Hematopoietic multipotent progenitor cell treated with erythropoietin and hydrocortisone succinate and interleukin-3 and kit ligand, for 8 days (in vitro differentiated cells): ENCODE measurements at places on chromosomes 1 and 21.

- peak; percentile 10 for DNase-seq
Observed at GRCh38 chr1:36089393-36090121, 865 bp downstream of the ADPRS start.

DNA sequence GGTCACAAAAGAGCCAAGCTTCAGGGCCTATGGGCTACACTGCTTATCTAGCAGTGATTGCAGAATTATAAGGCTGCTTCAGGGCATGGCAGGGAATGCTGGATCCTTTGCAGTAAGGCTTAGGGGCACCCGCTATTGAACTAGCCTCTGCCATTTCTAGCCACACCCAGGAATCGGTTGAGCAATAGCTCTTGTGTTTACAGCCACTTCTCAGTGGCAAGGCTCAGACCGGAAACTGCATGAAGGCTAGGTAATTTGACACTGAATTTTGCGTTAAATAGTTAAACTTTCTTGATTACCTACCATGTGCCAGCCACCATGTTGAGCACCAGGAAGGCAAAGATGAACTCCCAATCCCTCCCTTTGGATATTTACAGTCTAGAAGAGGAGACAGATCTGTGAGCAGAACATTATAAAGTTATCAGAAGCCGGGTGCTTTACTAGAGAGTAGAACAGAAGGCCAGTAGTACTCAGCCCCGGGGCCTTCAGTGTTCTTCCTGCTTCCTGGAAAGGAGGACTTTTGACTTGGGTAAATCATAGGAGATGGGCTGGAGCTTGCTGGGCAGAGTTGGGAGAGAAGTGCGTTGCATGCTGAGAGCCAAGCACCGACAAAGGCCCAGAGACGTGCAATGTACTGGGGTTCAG is 98.6 kb upstream of the LPGAT1 start:
- DNase-seq: peak; percentile 10

DNA sequence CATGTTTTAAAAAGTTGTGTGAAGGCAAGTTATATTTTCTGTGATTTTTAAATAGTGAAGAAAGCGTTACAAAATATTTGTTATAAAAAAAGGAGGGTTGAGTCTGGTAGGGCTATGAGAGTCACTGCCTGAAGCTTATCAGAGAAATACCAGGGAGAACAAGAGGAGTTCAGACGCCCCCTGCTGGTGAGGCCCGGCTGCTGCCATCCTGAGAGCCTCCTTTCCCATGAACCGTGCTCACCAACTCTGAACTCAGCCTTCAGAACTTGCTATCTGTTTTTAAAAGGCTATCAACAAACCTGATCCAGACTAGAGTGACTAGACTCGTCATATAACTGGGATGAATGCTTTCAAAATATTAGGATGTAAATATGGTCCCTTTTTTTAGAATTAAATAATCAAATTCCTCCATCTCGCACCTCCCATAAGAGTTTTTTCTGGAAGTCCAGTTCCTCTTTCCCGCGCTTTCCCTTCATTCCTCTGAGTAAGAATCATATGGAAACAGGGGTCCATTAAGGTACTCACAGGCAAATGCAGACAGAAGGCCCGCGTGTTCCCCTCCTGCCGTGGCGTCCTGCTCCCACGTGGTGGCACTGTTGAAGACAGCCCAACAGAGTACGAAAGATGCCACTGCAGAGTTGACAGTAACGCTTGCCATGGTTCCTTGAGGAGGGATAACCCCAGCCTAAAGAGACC is 26.2 kb upstream of the SPATA6 start:
- peak; percentile 81 for DNase-seq

DNA sequence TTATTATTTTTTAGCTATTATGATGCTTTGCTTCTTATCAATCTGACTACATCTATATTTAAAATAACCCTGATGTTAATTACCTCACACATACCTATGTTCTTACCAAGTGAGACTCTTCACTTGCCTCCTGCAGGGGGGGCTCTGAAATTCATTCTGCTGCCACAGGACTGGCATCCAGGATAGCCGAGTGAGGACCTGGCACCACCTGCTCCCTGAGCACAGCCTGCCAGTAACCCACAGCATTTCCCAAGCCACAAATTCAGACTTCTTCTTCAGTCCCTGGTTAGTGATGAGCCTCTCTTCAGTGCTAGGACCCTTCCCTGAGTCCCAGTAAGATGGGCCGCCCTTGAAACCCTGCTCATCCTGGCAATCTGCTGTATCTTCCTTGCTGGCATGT is 296.5 kb upstream of the PLXNA2 start:
- DNase-seq: no peak

DNA sequence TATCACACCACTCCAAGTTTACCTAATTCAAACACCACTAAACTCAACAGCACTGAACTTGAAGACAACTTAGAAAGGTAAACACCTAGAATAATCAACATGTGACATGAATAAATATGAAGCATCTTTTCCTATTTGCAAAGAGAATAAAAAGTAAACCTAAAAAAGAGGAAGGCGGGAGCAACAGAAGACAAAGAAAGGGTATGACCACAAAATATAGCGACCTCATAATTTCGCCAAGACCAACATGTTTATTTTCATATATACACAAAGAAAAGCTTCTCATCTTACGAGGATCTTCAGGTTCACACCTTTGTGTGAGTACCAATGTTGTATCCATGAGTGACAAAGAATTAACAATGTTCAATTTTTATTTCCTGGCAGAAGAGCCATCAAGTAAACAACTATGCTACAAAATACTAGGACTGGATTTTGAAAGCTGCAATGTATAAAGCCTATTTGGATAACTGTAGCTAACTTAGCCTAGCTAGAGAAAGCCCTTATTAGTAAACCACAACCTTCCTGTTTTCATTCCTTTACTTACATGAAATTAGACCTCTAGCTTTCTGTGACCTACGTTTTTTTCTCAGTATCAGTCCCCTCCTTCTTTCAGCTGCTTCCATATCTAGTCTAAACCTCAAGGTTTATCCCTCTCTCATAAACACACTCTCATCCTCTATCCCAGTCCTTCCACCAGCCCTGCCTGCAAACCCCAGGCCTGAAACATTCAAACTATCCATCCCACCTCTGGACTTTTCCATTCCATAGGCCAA is 21.3 kb upstream of the PHTF1 start:
- DNase-seq: peak; percentile 52
